Breast epithelium (tissue), 4 donors: ENCODE measurements at places on chromosomes 7 and 10.

DNA sequence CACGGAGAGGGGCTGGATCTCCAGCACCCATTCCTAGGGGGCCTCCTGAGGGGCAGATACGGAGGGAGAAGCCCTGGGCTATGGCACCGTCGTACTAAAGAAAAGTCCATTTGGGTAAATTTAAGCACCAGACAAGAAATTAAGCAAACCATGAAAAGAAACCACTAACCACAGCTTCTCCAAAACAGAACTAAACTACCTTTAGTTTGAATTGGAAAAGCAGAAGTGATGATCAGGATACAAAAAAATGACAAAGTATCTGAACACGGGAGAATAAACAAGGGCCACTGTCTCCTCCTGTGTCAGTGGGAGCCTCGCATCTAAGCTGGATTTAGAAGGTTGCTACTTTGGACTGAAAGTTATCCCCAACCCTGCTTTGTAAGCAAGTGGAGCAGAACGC, 69.1 kb downstream of the DIP2C start:
- H3K4me1 ChIP-seq: peaks cover 5% of the 10 kb centered on the region
- H3K27ac ChIP-seq: no peak overlapping the region
- no peaks in the 10 kb centered on the region for H3K36me3 ChIP-seq
- H3K4me3 ChIP-seq: no peak overlapping the region

DNA sequence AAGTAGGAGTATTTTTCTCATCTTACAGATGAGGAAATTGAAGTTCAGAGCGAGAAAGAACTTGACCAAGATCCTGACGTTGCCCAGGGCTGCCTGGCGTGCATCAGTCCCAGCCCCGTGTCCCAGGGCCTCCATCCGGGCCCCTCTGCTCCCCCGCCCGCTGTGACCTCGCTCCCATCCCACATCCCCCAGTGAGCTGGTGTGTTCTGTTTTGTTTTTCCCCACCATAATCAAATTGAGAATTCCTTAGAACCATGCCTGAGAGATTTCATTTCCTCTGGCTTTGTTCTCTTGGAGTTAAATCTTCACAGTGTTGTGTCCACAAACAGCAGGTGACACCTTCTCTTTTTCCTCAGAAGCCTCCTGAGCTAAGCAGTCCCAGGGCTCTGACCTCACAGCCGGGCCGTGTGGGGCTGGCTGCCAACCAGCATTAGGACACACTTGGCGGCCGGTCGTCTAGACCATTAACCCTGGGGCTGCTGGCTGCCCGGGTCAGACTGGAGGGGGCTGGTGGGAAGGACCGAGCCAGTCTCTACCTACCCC, 44.3 kb downstream of the PFKP start:
- DNase-seq: no peak
- no peaks in the 10 kb centered on the region for H3K36me3 ChIP-seq
- H3K4me1 ChIP-seq: no peaks in the 10 kb centered on the region
- H3K4me3 ChIP-seq: no peak overlapping the region

- no peak overlapping the region for H3K27ac ChIP-seq
- no peaks in the 10 kb centered on the region for H3K4me1 ChIP-seq
- no peak for DNase-seq
- no peaks in the 10 kb centered on the region for H3K27me3 ChIP-seq
- H3K36me3 ChIP-seq: peaks cover 8% of the 10 kb centered on the region
These were observed 33.6 kb downstream of the TRRAP start for GRCh38 chr7:98911916-98912315.

- no peaks in the 10 kb centered on the region for H3K4me1 ChIP-seq
- H3K4me3 ChIP-seq: no peak overlapping the region
- no peak for DNase-seq
These were observed 40.7 kb downstream of the ARL4A start for GRCh38 chr7:12728192-12728538.

GRCh38 chr7:10632712-10633111, 341.0 kb upstream of the PHF14 start:
- H3K4me3 ChIP-seq: no peak overlapping the region
- H3K36me3 ChIP-seq: no peaks in the 10 kb centered on the region
- DNase-seq: no peak
- no peaks in the 10 kb centered on the region for H3K27me3 ChIP-seq
- no peaks in the 10 kb centered on the region for H3K4me1 ChIP-seq
- H3K27ac ChIP-seq: no peak overlapping the region

DNA sequence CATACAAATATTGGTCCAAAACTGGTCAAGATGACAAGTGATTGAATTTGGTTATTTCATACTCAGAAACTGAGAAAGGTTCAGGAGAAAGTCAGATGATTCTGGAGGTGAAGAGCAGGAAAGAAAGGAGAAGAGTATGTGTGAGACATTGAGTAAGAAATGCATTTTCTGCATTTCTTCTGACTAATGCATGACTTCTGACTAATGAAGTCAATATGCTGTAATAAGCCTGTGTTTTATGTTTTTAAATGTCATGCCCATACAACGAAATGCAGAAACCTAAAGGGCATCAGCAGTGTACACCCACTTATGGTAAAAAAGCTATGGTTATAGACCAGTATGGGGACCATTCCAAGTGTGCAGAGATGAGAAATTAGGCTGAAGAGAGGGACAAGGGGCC, 1227.8 kb upstream of the SORCS1 start:
- DNase-seq: no peak
- H3K27me3 ChIP-seq: no peaks in the 10 kb centered on the region
- no peak overlapping the region for H3K27ac ChIP-seq
- no peak overlapping the region for H3K4me3 ChIP-seq
- no peaks in the 10 kb centered on the region for H3K36me3 ChIP-seq
- no peaks in the 10 kb centered on the region for H3K4me1 ChIP-seq

GRCh38 chr7:1535701-1536454, 5.4 kb downstream of the MAFK start:
- no peaks in the 10 kb centered on the region for H3K27me3 ChIP-seq
- H3K4me1 ChIP-seq: peaks cover 20% of the 10 kb centered on the region
- H3K4me3 ChIP-seq: no peak overlapping the region

- no peak for DNase-seq
- no peak overlapping the region for H3K4me3 ChIP-seq
- peaks cover 19% of the 10 kb centered on the region for H3K4me1 ChIP-seq
- H3K36me3 ChIP-seq: no peaks in the 10 kb centered on the region
These were observed 10.6 kb upstream of the SUN1 start for GRCh38 chr7:821688-822087.

- H3K4me1 ChIP-seq: no peaks in the 10 kb centered on the region
- H3K27me3 ChIP-seq: no peaks in the 10 kb centered on the region
- no peak overlapping the region for H3K4me3 ChIP-seq
These were observed 1.5 kb upstream of the MTPN start for GRCh38 chr7:135978624-135979023.

GRCh38 chr10:89419548-89419947, 5.2 kb downstream of the IFIT5 start:
- DNase-seq: no peak
- H3K4me1 ChIP-seq: no peaks in the 10 kb centered on the region

- H3K27ac ChIP-seq: no peak overlapping the region
- H3K4me1 ChIP-seq: no peaks in the 10 kb centered on the region
- DNase-seq: no peak
- no peaks in the 10 kb centered on the region for H3K36me3 ChIP-seq
- H3K4me3 ChIP-seq: no peak overlapping the region
These were observed 162.8 kb downstream of the FZD1 start for GRCh38 chr7:91427051-91427450.

- no peaks in the 10 kb centered on the region for H3K4me1 ChIP-seq
- no peak for DNase-seq
- no peak overlapping the region for H3K4me3 ChIP-seq
These were observed 27.5 kb upstream of the NPVF start for GRCh38 chr7:25255611-25256332.

DNA sequence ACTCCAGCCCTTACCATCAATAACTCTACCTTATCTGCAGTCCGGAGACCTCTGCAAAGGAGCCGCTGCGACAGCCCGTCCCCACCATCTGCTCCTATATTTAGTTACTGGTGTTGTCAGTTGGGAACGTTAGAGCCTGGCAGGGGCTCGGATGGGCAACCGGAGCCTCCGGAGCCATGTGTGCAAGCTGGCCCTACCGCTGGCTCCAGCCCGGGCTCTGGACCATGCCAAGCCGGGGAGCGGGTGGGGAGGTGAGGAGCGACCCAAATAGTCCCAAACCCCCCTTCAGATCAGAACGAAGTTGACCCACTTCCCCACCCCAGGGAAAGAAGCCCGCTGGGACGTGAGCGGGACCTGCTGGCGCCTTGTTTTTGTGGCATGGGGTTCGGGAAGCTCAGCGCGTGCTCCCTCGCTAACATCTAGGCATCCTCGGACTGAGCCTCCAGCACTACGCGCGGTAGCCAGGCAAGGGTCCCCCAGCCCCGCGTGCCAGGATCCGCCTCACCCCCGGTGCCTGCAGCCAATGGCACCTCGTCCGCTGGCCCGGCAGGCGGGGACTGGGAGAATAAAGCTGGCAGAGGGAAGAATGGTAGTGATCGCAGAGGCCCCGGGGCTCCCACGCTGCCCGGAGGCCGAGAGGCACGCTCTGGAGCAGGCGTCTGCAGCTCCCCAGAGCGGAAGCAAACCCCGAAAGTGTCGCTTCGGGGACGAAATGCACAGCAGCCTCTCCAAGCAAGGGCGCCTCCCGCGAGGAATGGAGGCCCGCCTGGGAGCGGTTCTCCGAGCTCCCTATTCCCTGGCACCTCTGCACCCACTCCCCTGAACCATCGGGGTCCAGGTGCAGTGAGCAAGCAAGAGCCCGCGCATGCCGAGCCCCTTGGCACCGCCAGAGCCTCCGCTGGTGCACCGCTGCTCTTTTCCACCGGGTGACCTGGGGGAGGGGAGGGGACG, 679 bp downstream of the LRRC20 start:
- H3K36me3 ChIP-seq: no peaks in the 10 kb centered on the region
- no peaks in the 10 kb centered on the region for H3K27me3 ChIP-seq
- peak overlapping the region; percentile 70 for H3K4me3 ChIP-seq
- no peaks in the 10 kb centered on the region for H3K4me1 ChIP-seq
- no peak overlapping the region for H3K27ac ChIP-seq

DNA sequence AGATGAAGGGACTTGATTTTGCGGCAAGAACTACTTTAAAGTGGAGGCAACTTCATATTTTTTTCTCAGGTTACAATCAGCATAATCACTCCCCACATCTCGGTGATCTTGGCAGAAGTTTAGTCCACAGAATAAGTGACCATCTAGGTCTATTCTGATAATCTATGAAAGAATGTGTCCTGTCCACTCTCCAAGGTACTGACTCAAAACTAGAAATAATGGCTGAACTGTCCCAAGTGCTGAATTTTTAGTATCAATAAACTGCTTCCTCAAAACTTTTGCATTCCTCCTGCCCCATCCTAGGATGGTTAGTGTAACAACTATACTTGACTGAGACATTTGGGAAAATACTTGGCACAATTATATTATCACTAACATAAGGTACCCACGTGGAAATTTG, 10.9 kb upstream of the CHRM2 start:
- no peak overlapping the region for H3K4me3 ChIP-seq
- no peak for DNase-seq
- peaks cover 3% of the 10 kb centered on the region for H3K27me3 ChIP-seq
- H3K4me1 ChIP-seq: no peaks in the 10 kb centered on the region

GRCh38 chr7:19811386-19811785, 38.0 kb upstream of the TMEM196 start:
- H3K36me3 ChIP-seq: no peaks in the 10 kb centered on the region
- no peaks in the 10 kb centered on the region for H3K27me3 ChIP-seq
- DNase-seq: no peak
- H3K4me3 ChIP-seq: no peak overlapping the region

DNA sequence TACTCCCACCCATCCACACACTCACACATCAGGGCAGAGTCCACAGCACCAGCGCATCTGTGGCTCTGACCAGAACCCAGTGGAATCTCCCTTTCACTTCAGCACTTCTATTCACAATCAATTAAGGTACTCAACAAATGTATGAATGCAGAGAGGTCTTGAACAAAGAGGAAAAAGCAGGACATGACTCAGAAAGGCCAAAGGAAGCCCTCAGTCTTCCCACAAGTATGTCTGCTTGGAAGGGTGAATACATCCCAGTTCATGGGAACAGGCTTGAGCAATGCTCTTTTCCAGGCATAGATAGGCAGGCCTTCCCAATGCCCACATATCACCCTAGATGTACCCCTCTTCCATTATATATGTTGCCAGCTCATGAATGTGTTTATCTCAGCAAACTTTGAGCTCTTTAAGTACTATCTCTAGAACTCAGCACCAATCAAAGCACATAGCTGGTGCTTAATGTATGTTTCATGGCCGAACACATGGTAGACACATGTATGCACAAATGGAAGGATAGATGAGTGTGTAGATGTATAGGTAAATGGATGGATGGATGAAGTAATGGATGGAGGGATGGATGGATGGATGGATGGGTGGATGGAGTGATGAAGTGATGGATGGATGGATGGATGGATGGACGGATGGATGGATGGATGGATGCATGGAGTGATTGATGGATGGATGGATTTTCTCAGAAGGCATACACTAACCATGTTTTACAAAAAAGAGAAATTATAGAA, 507.6 kb downstream of the GRID1 start:
- no peak overlapping the region for H3K4me3 ChIP-seq
- H3K27ac ChIP-seq: no peak overlapping the region
- no peaks in the 10 kb centered on the region for H3K36me3 ChIP-seq
- no peaks in the 10 kb centered on the region for H3K4me1 ChIP-seq
- no peaks in the 10 kb centered on the region for H3K27me3 ChIP-seq

DNA sequence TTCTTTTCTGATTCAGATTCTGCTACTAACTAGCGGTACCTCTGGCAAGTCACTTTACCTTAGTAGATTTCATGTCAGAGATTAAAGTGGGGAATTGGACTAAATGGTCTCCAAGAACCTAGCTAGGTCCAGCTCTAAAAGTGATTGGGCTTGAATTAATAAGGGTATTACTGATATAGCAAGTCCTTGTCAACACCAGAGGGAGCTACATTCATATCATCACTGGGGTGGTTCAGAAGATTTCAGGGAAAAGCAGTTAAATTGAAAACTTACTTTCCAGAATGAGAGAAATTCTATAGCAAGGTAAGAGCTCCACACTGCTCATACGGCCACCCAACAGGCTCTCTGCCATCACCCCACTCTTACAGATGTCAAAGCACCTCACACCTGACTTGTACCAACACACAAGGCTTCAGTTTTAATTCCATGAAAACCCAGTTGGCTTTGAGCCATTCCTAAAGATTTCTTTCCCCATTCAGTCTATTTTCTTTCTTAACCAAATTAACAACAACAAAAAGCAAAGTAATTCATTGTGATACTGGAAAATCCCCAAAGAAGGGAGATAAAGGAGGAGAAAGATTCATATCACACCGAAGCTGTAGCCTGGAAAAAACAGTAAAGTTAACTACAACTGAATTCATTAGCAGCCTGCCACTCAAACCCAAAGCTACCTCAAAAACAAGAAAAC, 38.0 kb upstream of the SPOCK2 start:
- H3K4me3 ChIP-seq: no peak overlapping the region
- no peaks in the 10 kb centered on the region for H3K4me1 ChIP-seq
- no peak overlapping the region for H3K27ac ChIP-seq
